ENCODE measurements at places on chromosomes 5 and 9.

DNA sequence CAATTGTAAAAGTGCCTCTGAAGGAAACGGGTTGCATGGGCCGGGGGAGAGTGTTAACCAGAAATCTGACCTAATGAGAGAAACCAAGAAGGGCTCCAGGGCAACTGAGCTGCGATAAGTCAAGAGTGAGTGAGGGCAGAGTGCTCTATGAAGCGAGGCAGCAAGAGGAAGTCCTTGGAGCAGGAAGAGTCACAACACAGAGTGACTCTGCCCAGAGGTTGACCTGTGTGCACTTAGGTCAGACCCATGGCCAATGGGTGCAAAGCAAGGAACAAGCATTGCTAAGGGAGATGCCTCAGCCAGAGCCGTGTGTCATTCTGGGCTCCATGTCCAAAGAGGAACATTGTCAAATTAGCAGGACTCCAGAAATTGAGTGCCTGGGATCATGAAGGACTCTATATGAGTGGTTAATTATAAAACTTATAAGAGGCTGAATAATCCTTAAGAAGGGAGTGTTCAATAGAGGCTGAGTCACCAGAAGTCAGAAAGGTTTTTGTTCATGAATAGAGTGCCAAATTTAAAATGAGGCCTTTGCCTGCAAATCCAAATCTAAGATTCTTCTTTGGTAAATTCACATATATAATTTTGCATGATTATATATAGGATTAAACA lies 438.5 kb downstream of the MED10 start:
- DNase-seq = no peak

- DNase-seq = no peak
Observed at GRCh38 chr9:112572416-112572815, 85.8 kb downstream of the KIAA1958 start.

DNA sequence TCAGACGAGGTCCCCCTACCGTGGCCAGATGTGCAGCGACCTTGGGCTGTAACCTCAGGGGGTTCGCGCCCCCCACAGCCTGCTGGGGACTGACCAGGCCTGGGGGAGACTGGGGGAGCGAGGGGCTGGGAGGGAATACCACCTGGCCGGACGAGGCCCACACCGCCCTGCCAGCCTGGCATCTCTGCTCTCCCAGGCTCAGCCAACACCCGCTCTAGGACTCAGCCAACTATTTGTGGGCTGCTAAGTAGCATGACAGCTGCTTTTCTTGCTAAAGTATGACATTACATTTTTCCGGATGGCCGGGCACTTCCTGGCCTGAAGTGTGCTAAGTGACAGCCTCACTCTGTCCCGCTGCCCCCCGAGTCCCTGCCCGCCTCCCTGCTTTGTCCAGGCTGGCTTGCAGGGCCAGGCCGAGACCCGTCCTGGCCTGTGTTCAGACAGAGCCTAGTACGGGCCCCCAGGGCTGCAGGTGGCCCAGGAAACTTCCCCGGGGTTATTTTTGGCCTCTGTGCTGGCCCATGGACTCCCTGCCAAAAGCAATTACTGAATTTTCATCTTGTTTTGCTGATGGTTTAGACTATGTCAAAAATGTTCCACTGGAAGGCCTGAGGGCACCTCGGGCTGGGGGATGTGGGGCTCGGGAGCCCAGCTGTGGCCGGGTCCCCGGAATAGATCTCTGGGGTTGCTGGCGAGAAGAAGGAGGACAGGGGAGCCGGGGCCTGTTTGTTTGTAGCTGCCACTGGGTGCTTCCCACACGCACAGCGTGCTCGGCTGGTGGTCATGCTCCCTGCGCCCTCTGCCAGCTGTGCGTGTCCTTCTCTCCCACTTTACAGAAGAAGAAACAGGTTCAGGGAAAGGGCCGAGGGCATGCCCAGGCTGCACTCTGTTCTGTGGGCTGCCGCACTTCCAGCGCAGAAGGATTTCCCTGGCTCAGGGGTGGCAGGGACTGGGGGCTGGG lies 13.4 kb upstream of the SLC2A6 start:
- peak; percentile 20 for DNase-seq

DNA sequence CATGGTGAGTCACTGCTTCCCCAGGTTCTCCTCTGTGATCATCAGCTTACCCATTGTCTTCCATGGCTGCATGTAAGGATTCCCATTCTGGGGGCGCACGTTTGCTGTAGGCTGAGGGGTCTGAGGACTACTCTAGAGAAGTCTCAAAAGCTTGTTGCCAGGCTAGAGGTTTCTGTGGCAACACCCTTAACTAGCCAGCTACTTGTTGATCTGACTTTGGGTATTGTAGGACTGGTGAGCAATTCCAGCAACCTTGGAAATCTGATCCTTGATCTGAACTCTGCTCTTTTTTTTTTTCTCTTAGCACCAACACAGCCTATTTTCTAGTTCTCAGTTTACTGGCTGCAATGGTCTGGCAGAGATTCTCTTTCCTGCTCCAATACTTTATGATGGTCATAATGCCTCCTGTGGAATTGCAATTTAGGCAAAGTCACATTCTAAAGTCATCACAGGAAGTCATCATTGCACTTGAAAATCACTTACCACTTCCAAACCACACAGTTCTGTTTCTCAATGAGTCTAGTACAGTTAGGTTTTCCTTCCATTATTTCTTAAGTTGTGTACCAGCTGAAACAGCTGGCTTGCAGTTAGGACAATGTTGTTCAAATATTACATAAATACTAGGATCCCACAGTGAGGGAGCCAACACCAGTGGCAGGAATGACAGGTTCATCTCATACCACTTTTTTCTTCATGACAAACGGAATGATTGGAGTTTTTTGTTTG lies 110.3 kb downstream of the SLC12A2 start:
- no peak for DNase-seq

DNA sequence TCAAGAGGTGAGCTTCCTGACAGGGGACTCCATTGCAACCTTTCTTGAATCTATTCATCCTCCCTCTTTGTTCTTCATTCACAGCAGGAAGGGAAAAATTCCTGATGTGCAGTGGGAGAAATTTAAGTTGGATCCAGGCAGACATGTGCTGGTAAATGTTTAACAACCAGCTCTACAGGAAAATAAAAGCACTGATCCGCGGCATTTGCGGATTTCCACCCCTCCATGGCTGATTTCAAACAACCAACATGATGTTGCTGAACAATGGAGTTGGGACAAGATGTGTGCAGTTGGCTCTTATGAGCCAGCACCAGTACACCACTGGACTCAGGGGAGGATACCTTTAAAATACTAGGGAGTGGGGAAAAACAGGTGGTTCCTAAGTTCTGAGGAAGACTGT lies 47.0 kb downstream of the SPRY4 start:
- DNase-seq = no peak

GRCh38 chr9:71741926-71742648 lies 26.2 kb downstream of the CEMIP2 start:
- no peak for DNase-seq

DNA sequence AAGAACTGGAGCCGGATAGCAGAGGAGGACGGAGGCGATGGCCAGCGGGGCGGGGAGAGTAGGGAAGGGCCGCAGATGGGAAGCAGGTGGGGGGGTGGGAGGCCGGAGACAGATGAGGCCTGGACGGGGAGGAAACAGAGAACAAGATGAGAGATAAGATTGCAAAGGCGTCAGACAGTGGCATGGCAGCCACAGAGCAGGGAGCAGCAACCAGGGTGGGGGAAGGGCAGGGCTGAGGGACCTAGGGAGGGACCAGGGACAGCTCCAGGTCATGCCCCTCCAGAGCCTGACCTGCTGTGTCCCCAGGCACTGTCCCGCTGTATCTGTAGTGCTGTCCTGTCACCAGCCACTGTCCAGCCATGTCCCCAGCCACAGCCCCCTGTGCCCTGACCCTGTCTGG lies 49.6 kb upstream of the LMX1B start:
- no peak for DNase-seq

DNA sequence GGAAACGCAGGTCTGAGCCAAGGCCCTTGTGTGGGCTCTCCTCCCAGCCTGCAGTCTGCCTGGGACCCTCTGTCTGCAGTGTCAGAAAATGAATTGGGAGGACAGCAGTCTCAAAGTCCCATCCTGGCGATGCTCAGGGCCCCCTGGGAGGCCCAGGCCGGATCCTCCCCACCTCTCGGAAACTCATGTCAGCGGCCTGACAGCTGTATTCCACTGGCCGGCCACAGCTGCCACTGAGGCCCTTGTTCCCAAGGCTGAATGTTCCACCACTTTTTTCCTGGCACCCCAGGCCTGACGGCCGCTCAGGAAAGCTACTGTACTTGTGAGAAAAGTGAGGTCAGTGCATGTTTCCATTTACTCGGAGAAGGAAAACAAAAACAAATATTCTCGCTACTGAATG lies 180.0 kb downstream of the FGF18 start:
- no peak for DNase-seq

- no peak for DNase-seq
Observed at GRCh38 chr5:74199005-74199404, 441.5 kb downstream of the ENC1 start.

GRCh38 chr5:122545986-122546385 lies 228.9 kb upstream of the SNX2 start:
- no peak for DNase-seq

DNA sequence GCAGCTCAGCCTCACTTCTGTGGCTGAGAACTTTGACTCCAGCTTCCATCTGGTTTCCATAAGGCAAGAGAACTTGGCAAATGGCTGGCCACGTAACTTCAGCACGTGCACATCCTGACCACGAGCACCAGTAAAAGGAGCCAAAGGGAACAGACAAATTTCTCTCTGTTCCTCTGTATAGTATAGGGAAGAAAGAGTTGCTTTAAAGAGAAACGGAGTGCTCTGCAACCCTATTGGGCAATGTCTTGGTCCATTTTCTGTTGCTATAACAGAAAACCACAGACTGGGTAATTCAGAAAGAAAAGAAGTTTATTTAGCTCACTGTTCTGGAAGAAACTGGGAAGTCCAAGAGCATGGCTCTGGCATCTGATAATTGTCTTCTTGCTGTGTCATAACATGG lies 558.7 kb downstream of the ACTL7B start:
- no peak for DNase-seq

DNA sequence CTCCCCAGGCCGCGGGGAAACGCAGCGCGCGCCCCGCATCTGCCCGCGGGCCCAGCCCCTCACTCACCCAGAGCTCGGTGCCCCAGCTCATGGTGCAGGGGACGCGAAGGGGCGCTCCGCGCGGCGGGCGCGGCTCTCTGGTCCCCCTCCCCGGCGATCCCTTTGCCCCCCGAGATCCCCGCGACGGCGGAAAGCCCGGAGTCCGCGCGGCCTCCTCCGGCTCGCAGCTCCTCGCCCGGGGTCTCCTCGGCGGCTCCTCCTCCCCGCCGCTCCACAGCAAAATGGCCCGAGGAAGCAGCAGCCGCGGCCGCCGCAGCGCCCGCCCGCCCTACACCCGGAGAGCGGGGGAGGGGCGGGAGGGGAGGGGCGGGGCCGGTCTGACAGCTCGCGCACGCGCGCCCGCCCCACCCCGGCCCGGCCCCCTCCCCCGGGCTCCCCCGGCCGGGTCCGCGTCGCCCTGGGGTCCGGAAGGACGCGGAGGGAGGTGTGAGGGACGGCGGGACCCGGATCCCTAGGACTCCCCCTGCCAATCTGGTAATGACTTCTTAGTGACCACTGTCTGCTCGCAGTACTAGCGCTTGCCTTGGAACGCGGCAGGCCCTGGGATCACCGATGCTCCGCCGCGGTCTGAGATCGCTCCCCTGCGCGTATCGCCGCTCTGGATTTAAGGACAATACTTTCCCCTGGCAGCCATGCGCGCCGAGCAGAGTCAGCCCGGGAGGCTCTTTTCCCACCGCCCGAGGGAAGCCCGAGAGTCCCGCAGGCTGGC lies at the start of gene FNBP1:
TSS of gene FNBP1 (minus strand) at position 305 of the 769 bp plus-strand sequence. CDS start at position 91, 214 bp downstream.
- DNase-seq = peak; percentile 90

- no peak for DNase-seq
Observed at GRCh38 chr9:26746357-26747072, 146.1 kb downstream of the CAAP1 start.

DNA sequence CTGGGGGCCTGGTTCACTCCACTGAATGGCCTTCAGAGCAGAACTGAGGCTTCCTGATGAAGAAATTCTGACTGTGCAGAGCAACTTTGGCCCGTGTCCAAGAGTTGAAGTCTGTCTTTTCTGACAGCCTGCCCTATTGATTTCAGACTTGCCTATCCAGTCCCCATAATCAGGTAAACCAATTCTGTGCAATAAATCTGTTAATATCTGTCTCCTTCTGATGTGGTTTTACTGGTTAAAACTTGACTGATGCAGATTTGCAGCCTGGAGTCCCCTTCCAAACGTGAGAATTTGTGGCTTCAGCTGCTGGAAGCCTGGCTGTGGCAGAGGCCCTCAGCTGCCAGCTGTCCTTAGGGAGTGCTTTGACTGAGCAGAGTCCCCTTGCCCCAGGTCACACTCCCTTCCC lies 283.9 kb upstream of the ANKRD55 start:
- no peak for DNase-seq

- DNase-seq = no peak
Observed at GRCh38 chr9:125521462-125522327, 185.3 kb downstream of the MAPKAP1 start.

DNA sequence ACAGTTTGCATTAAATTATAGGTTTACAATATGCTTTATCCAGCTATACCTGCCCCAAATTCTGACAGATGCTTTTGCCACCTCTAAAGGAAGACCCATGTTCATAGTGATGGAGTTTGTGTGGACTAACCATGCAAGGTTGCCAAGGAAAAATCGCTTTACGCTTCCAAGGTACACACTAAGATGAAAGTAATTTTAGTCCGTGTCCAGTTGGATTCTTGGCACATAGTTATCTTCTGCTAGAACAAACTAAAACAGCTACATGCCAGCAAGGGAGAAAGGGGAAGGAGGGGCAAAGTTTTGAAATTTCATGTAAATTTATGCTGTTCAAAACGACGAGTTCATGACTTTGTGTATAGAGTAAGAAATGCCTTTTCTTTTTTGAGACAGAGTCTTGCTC lies 41.0 kb downstream of the FXN start:
- no peak for DNase-seq

DNA sequence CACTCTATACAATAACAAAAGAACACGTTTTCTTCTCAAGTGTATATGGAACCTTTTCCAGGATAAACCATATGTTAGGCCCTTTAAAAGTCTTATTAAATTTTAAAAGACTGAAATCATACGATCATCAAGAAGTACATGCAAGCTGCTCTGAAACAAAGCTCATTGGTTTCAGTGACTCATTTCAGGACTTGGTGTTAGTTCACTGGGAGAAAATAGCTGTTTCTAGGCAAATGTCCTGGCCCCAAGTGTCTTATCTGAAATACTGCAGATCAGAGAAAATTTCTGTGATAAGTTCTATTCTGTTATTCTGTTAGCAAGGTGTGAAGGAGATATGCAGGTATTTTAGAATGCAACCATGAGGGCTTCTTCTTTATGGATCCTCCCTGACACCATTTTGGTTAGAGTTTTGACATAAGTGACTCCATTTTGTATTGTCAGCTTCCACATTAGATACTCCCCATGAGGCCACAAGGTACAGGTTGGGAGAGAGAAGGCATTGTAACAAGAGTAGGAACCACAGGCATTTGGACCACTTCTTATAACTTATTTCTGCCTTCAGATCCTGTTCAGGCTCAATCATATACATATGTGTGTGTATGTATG lies 7.5 kb upstream of the CCDC180 start:
- no peak for DNase-seq

DNA sequence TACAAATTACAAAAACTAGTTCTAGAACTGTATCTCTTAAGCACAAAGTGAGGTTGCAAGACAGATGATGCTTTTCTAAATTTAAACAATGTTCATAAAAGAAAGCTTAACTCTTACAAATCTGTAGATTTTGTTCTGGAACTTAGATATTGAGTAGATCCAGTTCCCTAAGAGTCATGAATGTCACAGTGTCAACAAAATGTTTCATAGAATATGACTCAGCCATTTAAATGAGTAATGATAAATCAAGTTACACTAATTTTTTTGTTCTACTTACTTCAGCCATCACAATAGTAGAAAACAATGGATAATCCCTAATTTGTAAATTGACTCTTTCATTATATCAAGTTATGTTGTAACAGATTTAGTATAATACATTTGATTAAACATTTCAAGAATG lies 239.7 kb downstream of the MEF2C start:
- no peak for DNase-seq

Measured in NCI-H1417 (cell line).